ENCODE measurements at places on chromosomes 1 and 21.

DNA sequence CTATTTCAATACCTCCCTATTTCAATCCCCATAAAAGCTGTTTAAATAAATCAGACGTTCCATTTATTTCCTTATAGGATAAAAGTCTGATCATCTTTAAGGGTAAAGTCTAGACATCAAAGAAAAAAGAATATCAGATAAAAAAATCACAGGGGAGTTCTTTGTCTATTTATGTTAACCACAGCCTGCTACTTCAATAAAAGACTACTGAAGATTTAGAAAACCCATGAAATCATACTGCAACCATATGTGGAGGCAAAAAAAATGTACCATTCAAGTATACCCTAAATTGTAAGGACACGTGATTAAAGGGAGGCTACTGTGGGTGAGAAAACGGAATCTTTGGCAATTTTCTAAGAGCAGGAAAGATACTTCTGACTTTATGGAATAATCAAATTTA is 108.2 kb upstream of the TNFSF4 start:
- no peak for DNase-seq

DNA sequence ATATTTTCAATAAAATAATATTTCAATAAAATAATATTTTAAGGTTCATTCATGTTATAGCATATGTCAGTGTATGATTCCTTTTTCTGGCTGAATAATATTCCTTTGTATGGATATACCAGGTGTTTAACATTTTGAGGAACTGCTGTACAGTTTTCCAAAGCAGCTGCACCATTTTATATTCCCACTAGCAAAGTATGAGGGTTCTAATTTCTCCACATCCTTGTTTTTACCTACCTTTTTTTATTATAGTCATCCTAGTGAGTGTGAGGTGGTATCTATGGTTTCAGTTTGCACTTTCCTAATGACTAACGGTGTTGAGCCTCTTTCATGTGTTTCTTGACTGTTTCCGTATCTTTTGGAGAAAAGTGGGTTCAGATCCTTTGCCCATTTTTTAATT is 5.2 kb downstream of the DEGS1 start:
- no peak for DNase-seq

DNA sequence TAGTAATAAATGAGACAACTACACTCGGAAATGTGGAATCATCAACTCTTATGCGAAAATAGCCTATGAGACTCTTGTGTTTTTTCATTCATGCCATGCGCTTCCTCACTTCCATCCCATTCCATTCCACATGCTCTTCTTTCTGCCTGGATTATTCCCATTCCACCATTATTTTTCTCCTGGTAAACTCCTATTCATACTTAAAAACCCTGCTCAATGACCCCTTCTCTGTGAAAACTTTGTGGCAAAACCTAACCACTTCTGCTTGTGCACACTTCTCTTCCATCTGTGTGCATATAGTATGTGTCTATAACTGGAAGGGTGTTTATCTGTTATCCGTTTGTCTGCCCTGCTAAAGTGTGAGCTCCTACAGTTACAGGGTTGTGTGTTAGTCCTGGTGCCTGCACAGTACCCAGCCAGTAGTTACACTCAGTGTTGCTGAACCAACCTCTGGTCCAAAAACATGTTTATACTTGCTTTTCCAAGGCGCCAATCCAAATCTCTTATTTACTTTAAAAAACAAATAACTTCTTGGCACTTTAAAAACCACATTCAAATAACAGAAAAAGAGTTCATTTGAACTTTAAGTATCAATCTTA is 10.7 kb downstream of the EPHX1 start:
- no peak for DNase-seq

DNA sequence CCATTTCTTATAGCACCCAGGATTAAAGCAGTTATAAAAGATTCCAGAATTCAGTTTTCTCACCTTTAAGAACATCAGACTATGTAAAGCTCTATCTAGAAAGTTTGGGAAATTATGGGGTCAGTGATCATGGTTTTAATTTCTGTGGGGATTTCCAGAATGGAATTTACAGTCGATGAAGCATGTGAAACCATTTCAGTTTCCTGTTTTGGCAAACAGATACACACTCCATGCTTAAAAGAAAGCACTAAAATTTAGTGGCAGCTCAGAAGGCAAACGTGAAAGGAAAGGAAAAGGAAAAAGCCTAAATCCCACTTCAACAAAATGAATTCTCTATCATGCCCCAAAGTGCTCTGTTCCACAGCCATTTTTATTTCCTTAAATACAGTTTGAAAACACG is 60.4 kb downstream of the FYB2 start:
- DNase-seq: no peak

- no peak for DNase-seq
These were observed 96.4 kb downstream of the C1orf21 start for GRCh38 chr1:184483101-184483683.

DNA sequence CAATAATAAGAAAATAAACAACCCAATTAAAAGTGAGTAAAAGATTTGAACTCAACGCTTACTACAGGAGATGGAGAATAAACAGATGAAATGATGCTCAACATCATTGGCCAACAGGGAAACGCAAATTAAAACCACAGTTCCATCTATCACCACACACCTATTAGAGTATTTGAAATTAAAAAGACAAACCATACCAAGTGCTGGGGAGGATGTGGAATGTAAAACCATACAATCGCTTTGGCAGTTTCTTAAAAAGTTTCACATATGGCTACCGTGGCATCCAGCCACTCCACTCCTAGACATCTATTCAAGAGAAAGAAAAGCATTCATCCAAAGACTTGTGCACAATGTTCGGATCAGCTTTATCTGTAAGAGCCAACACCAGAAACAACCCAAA is 1.3 kb upstream of the LRRC3 start:
- no peak for DNase-seq

GRCh38 chr21:41499920-41500319 is 8.0 kb downstream of the TMPRSS2 start:
- DNase-seq: no peak

DNA sequence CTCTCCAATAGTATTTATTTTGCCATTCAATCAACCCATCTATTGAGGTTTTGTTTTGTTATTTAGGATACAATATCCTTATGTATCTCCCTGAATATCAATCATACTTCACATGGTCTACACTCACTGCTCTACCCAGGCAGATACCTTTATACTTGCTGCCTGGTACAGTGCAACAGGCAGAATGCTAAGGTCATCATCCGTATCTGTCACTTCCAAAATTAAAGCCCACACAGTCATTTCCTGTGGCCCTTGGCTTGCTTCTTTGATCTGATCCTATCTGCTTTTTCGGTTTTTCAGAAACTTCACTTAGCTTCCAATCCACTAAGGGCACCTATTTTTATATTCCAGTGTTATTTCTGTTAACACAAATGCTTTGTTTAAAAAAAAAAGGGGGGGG is 22.3 kb upstream of the ZZZ3 start:
- no peak for DNase-seq

GRCh38 chr1:22366346-22366745 is 85.3 kb upstream of the ZBTB40 start:
- DNase-seq: no peak

- DNase-seq: no peak
These were observed 695.4 kb downstream of the BRINP3 start for GRCh38 chr1:189782295-189782694.

DNA sequence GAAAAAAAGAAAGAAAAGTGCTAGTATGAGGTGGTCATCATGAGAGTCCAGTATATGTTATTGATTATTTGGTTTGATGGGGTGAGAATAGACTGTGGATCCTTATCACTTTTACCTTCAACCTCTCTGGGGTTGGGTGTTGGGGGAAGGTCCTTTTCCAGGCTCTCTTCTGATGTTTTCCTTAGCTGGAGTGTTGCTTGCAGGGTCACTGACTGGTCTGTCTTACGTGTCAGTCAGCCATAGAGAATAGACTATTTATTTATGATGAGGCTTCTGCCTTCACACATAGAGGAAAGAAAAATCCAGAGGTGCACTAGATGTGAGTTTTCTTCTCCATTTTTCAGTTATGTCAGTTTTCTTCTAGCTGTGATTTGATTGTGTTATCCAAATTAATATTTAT is 36.5 kb downstream of the MAP3K21 start:
- no peak for DNase-seq

DNA sequence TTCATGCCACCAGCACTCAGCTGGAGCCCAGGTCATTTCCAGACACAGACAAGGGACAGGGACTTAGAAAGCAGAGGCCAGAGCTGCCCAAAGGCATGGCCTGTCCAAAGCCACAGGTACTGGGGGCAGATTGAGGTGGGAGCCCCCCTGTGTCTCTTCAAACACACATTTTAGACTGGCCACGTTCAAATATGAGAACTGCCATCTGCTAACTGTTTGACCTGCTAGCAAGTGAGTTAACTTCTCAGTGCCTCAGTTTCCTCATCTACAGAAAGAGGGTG is 862 bp upstream of the LEFTY2 start:
- DNase-seq: no peak

DNA sequence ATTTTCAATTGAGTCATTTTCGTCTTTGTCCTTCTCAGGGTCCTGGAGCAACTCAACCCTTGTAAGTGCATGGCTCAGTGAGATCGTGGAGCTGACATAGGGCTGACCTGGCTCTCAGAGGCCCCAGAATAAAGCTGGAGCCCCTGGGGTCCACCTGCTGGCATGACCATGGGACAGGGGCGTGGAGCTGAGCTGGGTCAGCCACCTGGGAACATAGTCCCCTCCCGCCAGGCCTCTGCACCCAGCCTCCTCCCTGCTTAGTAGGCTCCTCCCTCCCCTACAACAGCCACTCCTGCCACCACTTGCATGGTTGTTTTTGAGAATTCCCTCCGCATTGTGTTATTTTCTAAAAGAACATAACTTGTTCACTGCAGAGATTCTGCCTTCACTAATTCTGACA is 3.1 kb upstream of the RIPK4 start:
- DNase-seq: no peak

GRCh38 chr1:235625831-235626230 is 23.8 kb downstream of the GNG4 start:
- DNase-seq: no peak

GRCh38 chr1:190179817-190180216 is 297.8 kb downstream of the BRINP3 start:
- DNase-seq: no peak

GRCh38 chr1:15192916-15193550 is 39.5 kb downstream of the TMEM51 start:
- no peak for DNase-seq

DNA sequence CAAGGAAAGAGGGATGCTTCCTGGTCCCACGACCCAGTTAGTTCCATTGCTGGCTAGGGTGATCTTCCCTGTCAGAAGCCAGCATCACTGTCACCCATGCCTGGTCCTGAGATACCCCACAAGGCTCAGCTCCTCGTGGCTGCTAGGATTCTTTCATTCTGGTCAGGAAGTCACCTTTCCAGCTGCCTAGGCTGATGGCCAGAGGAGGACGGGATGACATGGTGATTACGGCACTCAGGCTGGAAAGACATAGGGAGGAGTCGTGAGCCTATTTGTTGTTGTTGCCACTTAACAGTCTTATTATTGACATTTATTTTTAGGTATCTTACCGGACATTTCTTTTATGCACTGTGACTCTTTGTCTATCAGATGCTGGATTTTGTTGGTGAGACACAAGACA is 20.0 kb upstream of the MAPKAPK2 start:
- DNase-seq: no peak

- DNase-seq: no peak
These were observed 8.2 kb upstream of the RAB3B start for GRCh38 chr1:51998701-51999100.

DNA sequence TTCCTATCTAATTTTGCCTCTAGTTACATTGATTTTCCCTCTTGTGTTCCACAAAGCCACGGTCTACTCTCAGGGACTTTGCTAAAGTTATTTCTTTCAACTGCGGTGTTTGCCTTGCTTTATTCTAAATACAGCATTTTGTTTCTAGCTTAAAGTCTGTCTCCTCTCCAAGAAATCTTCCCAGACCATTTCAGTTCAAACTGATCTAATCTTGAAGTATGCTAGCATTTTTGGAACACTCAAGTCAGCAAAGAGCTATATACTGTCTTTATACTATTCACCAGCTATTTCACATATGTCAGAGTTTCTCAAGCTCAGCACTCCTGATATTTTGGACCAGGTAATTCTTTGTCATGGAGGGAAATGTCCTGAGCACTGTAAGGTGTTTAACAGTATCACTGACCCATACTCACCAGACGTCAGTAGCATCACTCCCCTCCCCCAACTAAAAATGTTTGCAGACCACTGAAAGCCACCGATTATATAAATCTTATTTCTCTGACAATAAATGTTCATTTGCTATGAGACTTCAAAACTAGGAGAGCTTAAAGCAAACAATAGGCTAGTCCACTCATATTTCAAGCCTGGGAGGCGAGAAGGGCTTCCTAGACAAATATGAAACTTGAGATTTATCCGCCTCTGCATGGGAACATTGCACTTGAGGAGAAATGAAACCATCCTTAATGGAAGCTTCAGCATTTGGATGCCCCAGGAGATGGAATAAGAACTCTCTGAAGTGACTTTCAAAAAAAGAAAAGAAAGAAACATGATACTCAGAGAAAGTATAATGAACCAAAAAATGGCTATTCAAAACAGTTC is 81.1 kb downstream of the KIAA0319L start:
- DNase-seq: no peak

GRCh38 chr21:25506261-25506660 is 101.0 kb downstream of the MRPL39 start:
- DNase-seq: no peak
